HTR-8/SVneo (cell line): ENCODE measurements at places on chromosomes 7 and 10.
A peak's percentile ranks its signal among the peaks of the same experiment; 100 is the strongest.

- DNase-seq: no peak
Measured at GRCh38 chr10:34941471-34942357, 126.6 kb upstream of the PARD3 start.

GRCh38 chr10:83165265-83165664, 974.0 kb upstream of the GHITM start:
- DNase-seq: no peak

DNA sequence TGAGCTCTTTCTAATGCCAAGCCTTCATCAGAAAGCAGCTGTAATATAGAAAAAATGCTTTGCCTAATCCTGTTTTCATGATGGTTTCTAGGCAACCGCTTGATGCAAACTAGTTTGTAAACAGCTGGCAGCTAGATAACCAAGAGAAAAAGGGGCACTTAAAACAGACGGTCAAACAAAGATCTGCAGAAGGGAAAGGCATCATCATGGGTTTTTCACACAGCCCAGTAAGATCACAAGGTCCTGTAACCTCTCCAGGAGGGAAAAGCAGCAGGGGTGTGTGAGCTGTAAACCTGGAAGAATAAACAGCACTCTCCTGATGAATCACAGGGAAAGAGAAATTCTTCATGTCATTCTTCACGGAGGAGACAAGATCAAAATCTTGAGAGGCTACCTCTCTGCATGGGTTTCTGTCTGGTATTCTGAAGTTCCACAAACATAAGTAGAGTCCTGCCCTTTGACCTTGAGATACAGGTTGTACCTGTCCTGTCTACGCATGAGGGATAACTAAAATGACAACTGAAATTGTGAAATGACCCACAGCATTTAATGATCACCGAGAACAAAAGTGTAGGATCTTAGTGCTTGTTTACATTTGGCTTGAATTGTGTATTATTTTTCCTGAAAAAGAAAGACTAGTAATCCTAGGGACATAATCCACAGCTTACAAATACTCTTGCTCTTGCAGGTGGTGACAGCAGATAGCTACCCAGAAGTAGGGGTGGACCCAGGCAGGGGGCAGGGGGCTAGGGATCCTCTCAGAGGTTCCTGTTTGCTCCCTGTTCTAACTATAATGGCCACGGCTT, 48.0 kb downstream of the CREB3L2 start:
- peak; percentile 38 for DNase-seq

GRCh38 chr7:158266426-158266816, 321.2 kb downstream of the PTPRN2 start:
- DNase-seq: no peak

DNA sequence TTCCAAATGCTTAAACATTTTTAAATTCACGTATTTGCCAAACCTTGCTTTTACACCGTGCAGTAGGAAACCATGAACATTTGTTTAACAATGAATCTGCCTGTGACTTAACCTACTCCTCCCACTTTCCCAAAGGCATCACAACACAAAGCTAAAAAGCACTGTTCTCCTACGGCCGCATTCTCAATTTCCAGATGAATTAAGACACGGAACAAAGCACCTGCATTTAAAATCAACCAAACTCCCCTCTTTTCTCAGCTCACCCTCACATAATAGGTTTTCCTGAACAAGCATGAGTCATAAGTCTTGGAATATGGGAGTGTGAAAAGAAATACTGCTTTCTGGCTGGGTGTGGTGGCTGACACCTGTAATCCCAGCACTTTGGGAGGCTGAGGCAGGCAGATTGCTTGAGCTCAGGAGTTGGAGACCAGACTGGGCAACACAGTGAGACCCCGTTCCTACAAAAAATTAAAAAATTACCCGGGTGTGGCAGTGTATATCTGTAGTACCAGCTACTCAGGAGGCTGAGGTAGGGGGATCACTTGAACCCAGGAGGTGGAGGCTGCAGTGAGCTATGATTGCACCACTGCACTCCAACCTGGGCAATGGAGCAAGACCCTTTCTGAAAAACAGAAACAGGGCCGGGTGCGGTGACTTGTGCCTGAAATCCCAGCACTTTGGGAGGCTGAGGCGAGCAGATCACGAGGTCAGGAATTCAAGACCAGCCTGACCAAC, 51.7 kb upstream of the CYTH3 start:
- DNase-seq: no peak

GRCh38 chr7:143460271-143460979, 17.2 kb downstream of the TAS2R60 start:
- DNase-seq: no peak

- DNase-seq: no peak
Measured at GRCh38 chr10:119687192-119688032, 36.2 kb downstream of the BAG3 start.

GRCh38 chr7:77368974-77369373, 47.2 kb downstream of the GSAP start:
- no peak for DNase-seq

- no peak for DNase-seq
Measured at GRCh38 chr7:159033473-159033825, 111.2 kb downstream of the VIPR2 start.

- DNase-seq: no peak
Measured at GRCh38 chr7:88539518-88539917, 220.0 kb upstream of the ZNF804B start.

DNA sequence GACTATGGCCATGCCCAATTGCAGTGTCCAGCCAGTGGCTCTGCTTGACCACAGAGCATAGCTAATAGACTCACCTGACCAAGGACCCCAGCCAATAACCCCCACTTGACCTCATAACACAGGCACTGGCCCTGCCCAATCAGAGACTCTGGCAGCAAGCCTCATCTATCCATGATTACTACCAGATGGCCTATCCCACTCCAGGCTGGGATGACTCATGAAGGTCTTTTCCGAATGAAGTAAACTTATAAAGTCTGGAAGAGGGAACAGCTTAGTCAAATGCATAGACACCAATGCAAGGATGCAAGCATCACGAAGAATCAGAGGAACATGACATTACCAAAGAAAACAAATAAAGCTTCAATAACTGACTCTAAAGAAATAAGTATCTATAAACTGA, 141.4 kb downstream of the TMEM168 start:
- DNase-seq: no peak

GRCh38 chr10:97196223-97197029, 10.7 kb upstream of the SLIT1 start:
- DNase-seq: peak; percentile 77

DNA sequence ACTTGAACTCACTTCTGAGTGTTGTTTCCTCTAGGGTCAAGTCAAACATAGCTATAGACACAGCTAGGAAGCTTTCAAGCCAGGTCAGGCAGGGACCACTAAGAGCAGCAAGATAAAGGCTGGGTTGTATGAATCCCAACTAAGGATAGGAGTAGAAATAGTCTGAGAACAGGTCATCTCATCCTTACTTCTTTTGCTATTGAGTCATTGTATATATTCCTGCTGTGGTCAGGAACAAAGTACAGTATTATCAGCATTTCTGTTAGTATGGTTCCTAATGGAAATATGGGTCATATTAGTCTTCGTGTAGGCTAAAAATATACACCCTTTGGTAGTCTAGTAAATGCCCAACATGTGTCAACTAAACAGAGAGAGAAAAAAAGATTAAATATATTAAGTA, 145.3 kb downstream of the BTAF1 start:
- no peak for DNase-seq

- DNase-seq: no peak
Measured at GRCh38 chr10:13352519-13352918, 4.4 kb upstream of the SEPHS1 start.
